ENCODE measurements at places on chromosomes 3 and 15. TPM values are rescaled to one million over a fixed set of nuclear protein-coding genes. Genes with fewer than 3 reads are reported as not detected.

The PSTPIP1 gene
- total RNA-seq: 81.5 TPM

The HESX1 gene
- 1.0 TPM for total RNA-seq

The EXD1 gene
- total RNA-seq: not detected

The ILDR1 gene
- total RNA-seq: 1.2 TPM

- peak overlapping the region; percentile 77 for H3K27ac ChIP-seq
- no peak overlapping the region for H3K4me3 ChIP-seq
- H3K4me1 ChIP-seq: peaks cover 23% of the 10 kb centered on the region
- H3K36me3 ChIP-seq: no peaks in the 10 kb centered on the region
These were observed 371.4 kb downstream of the SV2B start for GRCh38 chr15:91471468-91471867.

- no peak for DNase-seq
- no peaks in the 10 kb centered on the region for H3K27me3 ChIP-seq
- no peak overlapping the region for H3K4me3 ChIP-seq
- peak overlapping the region; percentile 16 for H3K27ac ChIP-seq
- peaks cover 6% of the 10 kb centered on the region for H3K36me3 ChIP-seq
- peaks cover 85% of the 10 kb centered on the region for H3K4me1 ChIP-seq
These were observed 132.1 kb downstream of the LPP start for GRCh38 chr3:188286087-188286513.

GRCh38 chr3:188854772-188855149 is 317.0 kb upstream of the TPRG1 start:
- H3K4me3 ChIP-seq: no peak overlapping the region
- no peak for DNase-seq
- H3K36me3 ChIP-seq: no peaks in the 10 kb centered on the region
- H3K27ac ChIP-seq: no peak overlapping the region

GRCh38 chr3:141095546-141095937 is 44.4 kb downstream of the SPSB4 start:
- H3K27me3 ChIP-seq: no peaks in the 10 kb centered on the region
- no peaks in the 10 kb centered on the region for H3K4me1 ChIP-seq
- no peaks in the 10 kb centered on the region for H3K36me3 ChIP-seq
- H3K4me3 ChIP-seq: no peak overlapping the region
- H3K27ac ChIP-seq: no peak overlapping the region

GRCh38 chr15:69433831-69434230 is 18.8 kb upstream of the RPLP1 start:
- no peak for DNase-seq
- no peaks in the 10 kb centered on the region for H3K4me1 ChIP-seq
- no peak overlapping the region for H3K27ac ChIP-seq
- H3K36me3 ChIP-seq: no peaks in the 10 kb centered on the region
- H3K4me3 ChIP-seq: no peak overlapping the region
- H3K27me3 ChIP-seq: no peaks in the 10 kb centered on the region

DNA sequence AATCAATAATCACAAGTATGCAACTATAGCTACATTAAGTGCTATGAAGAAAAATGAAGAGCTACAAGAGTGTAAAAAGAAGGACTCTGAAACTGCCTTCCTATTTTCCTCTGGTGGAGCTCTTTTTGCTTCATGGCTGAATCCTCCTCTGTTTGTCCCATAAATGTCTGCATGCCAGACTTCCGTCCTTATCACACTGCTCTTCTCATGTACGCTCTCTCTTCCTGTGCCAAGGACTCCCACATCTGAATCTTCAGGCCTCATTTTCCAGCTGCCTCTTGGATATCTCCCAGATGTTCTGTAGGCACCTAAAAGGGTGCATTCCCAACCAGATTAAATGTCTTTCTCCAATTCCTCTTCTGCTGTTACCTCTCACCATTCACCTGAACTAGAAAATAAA is 123.7 kb downstream of the MECOM start:
- no peak overlapping the region for H3K27ac ChIP-seq
- H3K4me3 ChIP-seq: no peak overlapping the region

DNA sequence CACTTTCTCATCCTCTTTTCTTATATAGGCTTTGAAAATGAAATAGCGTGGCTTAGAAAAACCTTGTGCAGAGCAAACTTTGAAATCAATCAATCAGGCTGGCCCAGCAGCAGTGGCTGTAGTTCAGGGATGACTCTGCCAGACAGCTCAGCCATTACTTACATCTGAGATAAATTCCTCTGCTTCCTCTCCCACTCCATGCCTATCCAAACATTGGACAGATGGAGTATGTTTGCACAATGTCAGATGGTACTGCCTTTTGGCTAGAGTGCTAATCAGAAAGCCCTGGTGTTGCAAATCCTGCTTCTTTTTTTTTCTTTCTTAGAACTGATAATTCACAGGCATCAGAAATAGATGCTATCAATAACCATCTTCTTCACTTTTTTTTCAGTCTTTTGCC is 1065.1 kb downstream of the AGBL1 start:
- H3K36me3 ChIP-seq: no peaks in the 10 kb centered on the region
- H3K4me3 ChIP-seq: no peak overlapping the region
- no peak overlapping the region for H3K27ac ChIP-seq
- no peaks in the 10 kb centered on the region for H3K4me1 ChIP-seq

DNA sequence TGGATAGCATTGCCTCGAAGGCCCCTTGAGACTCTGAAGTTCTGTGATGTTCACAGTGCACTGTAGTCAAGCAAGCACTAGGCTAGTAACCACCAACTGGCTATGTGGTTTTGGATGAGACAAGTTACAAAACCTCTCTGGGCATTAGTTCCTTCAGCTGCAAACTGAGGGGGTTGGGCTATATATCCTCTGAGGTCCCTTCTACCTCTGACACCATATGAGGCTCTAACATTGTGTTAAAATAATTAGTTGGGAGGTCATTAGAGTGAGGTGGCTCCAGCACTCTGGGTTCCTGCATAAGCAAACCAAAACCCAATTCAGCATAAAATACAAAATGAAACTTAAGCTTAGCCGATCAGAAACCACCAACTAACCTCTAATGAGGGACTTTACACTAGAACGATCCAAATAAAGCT is 209.5 kb upstream of the LRRN1 start:
- no peaks in the 10 kb centered on the region for H3K36me3 ChIP-seq
- no peak for DNase-seq
- H3K27ac ChIP-seq: no peak overlapping the region
- no peaks in the 10 kb centered on the region for H3K4me1 ChIP-seq

- no peak for DNase-seq
- no peaks in the 10 kb centered on the region for H3K27me3 ChIP-seq
- H3K36me3 ChIP-seq: no peaks in the 10 kb centered on the region
- no peak overlapping the region for H3K27ac ChIP-seq
These were observed 139.4 kb downstream of the FHIT start for GRCh38 chr3:61111825-61112224.

DNA sequence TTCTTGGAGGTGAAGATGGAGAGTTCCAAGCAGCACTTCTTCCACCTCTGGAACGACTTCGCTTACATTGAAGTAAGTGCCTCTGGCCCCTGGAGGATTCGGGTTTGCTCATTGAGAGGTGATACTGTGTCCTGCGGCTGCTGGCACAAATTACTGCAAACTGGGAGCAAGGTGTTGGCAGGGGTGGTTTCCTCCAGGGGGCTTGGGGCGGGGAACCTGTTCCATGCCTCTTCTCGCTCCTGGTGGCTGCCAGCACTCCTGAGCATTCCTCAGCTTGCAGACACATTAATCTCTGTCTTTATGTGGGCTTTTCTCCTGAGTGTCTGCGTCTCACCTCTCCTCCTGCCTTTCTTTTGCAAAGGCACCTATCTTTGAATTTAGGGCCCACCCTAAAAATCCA is 47.4 kb downstream of the MESD start:
- H3K4me1 ChIP-seq: peaks cover 7% of the 10 kb centered on the region
- no peak overlapping the region for H3K4me3 ChIP-seq
- H3K27me3 ChIP-seq: no peaks in the 10 kb centered on the region
- DNase-seq: no peak
- no peak overlapping the region for H3K27ac ChIP-seq
